ENCODE measurements at places on chromosomes 11 and 22.

- peak; percentile 17 for DNase-seq
These were observed 453 bp downstream of the GAS2 start for GRCh38 chr11:22666688-22667439.

DNA sequence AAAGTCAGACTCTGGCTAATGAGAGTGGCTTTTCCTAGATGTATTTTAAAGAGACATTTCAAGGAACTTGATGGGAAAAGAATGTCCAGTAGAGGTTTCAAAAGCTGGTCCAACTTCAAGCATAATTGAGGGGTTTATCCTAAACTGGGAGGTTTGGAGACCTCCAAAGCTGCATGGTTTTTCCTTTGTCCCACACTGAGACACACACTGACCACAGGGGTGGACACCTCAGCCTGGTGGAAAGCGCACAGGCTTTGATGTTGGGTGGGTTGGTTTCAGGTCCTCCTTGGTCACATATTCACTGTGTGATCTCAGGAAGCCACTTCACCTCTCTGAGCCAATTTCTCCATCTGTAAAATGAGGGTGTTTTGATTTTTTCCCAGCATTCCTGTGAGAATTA, 4.0 kb downstream of the SPON1 start:
- DNase-seq: no peak

GRCh38 chr22:17733466-17733865, 40.8 kb downstream of the BID start:
- DNase-seq: no peak

DNA sequence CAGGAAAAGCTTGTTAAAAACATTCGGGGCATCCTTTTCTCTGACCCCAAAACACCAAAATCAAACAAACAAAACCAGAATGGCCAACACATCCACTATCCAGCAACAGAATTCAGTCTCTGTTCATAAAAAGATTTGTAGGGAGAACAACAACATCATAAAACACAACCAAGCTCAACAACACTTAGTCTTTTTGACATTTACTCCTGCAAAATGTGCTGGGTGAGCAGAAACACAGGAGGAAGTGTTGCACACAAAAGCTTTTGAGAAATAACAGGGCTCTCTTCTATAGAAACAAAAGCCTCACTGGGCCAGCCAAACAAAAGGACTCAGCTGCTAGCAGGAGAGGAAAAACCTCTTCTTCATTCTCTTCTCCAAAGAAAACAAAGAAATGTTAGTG, 736.0 kb upstream of the CCDC90B start:
- peak; percentile 1 for DNase-seq

DNA sequence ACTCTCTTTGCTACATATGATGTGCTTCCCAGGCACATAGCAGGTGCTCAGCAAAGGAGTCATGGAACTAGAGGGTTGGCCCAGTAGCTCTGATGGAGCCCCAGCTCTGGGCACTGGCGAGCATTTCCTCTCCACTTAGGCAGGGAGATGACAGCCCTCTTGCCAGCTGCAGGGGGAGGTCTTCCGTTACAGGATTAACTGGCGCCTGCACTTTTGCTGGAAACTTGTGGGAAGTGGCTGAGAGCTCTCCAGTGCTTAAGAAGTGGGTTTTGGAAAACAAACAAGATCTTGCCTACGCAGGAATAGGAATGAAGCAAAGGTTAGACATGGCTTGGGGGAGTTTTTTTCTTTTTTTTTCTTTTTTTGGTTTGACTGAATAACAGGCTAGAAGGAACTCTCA, 75.5 kb downstream of the MICAL2 start:
- DNase-seq: peak; percentile 94

DNA sequence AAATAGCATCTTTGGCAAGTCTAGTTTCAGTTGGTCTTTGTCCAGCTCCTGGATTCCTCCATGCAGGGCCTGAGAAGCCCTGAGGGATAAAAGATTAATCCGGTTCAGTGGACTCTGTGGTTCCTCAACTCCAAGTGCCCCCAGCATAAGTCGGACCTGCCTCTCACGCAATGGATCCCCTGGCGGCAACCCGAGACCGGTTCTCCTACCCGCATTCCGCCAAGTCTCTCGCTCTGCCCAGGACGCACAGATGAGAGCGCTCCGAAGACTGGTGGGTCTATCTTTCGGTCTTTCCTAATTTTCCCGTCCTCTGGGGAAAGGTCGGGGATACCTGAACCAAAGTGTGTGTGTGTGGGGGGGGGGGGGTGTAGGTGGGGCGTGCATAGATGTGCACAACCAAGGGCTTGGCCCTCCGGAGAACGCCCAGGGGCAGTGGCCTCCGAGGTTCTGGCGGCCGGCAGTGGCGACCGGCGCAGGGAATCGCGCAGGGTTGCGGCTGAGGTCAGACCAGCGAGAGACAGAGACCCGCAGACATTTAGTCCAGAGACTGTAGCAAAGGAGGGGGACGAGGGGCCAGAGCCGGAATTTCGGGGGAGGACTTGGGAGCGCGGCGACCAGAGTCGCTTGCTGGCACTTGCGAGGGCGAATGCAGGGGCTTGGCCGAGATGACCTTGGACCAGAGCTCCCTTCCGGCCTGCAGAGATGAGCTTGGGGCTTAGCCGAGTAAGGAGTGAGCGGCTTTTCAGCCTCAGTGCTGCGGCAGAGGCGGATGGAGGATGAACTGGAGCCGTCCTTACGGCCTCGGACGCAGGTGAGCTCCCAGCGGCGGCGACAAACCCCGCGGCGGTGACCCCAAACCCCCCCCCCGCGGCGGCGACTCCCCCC, 712 bp upstream of the SLC2A11 start:
- DNase-seq: peak; percentile 31

- DNase-seq: no peak
These were observed 3.2 kb downstream of the P2RY6 start for GRCh38 chr11:73275381-73275750.

GRCh38 chr11:68164437-68164836, 43.2 kb upstream of the CHKA start:
- peak; percentile 39 for DNase-seq

DNA sequence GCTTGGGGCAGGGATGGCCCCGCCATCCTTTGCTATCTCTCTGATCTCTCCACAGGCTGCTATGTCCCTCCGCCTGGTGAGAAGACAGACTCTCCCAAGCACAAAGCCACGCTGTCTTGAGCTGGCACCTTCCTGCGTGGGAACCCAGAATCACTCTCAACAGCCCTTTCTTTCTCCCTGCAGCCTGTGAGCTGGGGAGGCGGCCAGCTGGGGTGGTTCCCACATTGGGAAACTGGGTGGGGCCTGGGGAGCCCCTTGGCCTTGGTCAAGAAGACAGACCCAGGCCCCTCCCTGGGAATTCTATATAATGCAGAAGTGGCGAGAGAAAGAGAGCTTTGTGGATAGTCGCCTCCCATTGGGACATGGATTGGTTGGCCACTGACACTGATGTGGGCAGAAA, 129.0 kb upstream of the TIMP3 start:
- no peak for DNase-seq

DNA sequence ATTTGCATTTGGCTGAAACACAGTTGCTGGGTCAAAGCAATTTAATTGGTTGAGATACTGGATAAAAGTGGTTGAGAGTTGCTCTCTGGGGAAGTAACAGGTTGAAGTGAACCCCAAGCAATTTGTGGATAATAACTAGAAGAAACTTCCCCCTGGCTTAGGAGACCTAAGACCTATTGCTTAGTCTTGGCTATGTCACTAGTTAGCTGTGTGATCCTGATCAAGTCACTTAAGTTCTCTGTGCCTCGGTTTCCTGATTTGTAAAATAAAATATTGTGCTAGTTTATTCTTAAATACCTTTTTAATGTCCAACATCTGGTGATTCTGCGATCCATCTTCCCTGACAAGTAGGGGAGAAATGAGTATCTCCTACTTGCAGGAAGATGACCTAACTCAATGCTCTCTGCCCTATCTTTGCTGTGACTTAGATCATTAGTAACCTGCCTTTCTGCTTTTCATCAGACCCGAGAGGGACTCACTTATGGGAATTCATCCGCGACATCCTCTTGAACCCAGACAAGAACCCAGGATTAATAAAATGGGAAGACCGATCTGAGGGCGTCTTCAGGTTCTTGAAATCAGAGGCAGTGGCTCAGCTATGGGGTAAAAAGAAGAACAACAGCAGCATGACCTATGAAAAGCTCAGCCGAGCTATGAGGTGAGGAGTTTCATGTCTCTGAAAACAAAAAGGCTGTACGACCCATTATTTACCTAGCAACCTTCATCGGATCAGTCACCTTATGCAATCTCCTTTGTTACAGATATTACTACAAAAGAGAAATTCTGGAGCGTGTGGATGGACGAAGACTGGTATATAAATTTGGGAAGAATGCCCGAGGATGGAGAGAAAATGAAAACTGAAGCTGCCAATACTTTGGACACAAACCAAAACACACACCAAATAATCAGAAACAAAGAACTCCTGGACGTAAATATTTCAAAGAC, 37.5 kb downstream of the EHF start:
- DNase-seq: no peak

- peak; percentile 18 for DNase-seq
These were observed 26.1 kb downstream of the MADD start for GRCh38 chr11:47296045-47296444.

DNA sequence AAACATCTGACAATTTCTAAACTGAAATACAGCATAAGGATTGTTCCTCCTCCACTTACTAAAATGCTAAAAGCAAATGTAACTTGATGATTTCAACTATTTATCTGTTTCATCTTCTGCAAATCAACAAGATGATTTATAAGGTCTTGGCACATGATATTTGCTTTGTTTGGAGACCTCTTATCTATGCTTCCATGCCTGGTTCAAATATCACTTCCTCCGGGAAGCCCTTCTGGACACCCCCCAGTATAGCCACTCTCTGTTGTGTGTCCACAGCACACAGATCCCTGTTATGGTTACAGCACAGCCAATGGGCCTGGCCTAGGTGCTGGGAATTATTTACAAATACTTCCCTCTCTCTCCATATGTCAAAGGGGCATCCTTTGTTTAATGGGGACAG, 114.8 kb downstream of the C11orf58 start:
- DNase-seq: no peak

DNA sequence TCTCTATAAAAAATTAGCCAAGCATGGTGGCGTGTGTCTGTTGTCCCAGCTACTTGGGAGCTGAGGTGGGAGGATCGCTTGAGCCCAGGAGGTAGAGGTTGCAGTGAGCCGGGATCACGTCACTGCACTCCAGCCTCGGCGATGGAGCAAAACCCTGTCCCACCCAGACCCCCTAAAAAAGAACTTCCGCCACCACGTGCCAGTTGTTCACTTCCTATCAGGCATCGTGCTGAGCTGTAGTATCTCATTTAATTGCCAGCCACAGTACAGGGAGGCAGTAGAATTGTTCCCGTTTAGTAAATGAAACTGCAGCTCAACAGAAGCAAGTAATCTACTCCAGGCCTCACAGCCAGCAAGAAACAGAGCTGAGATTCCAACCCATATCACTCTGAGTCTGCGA, 3.0 kb upstream of the TMEM132A start:
- DNase-seq: no peak

- no peak for DNase-seq
These were observed 85.2 kb upstream of the LINC01488 start for GRCh38 chr11:69396051-69396947.

GRCh38 chr11:119077839-119078238, 6.8 kb upstream of the HMBS start:
- DNase-seq: no peak

GRCh38 chr11:134691295-134691873, 279.3 kb upstream of the B3GAT1 start:
- no peak for DNase-seq
